SJSA1 (cell line): ENCODE measurements at places on chromosomes 5 and 9. TPM values are rescaled to one million over a fixed set of nuclear protein-coding genes. Genes with fewer than 3 reads are reported as not detected.

The TERT gene
- 4.0 and 5.0 TPM in 2 replicates for total RNA-seq

The MEIKIN gene
- total RNA-seq: not detected in 2 replicates

DNA sequence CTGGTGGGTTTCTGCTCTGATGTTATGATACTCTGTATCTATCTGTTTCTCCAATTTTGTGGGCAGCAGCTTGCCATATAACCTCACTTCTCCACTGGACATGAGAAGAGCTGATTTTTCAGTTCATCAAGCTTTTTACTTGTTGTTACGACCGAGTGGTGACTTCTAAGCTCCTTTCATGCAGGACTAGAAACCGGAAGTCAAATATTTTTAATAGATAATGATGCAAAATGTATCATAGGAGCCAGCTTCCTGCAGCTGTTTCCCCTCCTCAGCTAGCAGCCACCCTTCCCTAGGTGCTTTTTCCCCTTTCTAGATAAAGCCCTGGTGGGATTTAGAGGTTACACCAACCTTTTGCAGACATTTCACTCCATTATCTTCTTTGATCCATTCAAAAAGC, 17.0 kb upstream of the ADAM19 start:
- H3K36me3 ChIP-seq: no peaks in the 10 kb centered on the region
- H3K4me3 ChIP-seq: no peak overlapping the region
- no peaks in the 10 kb centered on the region for H3K27me3 ChIP-seq
- H3K27ac ChIP-seq: no peak overlapping the region
- peaks cover 13% of the 10 kb centered on the region for H3K4me1 ChIP-seq

- no peak overlapping the region for H3K27ac ChIP-seq
- no peak overlapping the region for H3K4me3 ChIP-seq
- H3K27me3 ChIP-seq: no peaks in the 10 kb centered on the region
- no peak for DNase-seq
- H3K4me1 ChIP-seq: peaks cover 12% of the 10 kb centered on the region
Measured at GRCh38 chr5:59360130-59360555, 533.4 kb downstream of the PDE4D start.

- no peak overlapping the region for H3K4me3 ChIP-seq
- DNase-seq: no peak
Measured at GRCh38 chr5:16143361-16144049, 36.1 kb downstream of the MARCHF11 start.

DNA sequence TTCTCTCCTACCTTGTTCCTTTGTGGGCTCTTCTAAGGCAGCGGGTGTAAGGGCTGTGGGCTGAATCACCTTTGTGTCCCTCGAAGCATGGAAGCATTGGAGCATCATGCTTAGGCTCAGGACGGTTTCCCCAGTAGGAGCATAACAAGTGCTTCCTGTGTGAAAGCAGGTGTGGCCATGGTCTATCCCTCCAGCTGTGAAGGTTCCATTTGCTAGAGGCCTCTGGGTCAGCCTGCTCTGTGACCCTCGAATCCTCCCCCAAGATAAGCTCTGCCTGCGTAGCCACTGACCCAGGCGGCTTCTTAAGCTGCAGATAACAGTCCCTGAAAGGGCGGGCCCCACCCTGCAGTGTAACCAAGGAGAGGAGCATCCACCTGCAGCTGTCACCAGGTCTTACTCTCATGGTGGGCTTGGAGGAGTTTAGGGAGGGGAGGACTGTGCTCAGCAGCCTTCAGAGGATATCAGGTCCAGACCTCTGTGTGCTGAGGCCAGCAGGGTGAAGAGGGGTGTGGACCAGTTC, 8.4 kb upstream of the NDST1 start:
- H3K4me3 ChIP-seq: no peak overlapping the region
- H3K4me1 ChIP-seq: peaks cover 60% of the 10 kb centered on the region
